GM03348 (cell line): ENCODE measurements at places on chromosomes 7 and 10.

- DNase-seq: no peak
Observed at GRCh38 chr10:113178771-113179170, 228.7 kb downstream of the TCF7L2 start.

GRCh38 chr10:92420546-92421275, 129.7 kb downstream of the MARCHF5 start:
- DNase-seq: no peak

DNA sequence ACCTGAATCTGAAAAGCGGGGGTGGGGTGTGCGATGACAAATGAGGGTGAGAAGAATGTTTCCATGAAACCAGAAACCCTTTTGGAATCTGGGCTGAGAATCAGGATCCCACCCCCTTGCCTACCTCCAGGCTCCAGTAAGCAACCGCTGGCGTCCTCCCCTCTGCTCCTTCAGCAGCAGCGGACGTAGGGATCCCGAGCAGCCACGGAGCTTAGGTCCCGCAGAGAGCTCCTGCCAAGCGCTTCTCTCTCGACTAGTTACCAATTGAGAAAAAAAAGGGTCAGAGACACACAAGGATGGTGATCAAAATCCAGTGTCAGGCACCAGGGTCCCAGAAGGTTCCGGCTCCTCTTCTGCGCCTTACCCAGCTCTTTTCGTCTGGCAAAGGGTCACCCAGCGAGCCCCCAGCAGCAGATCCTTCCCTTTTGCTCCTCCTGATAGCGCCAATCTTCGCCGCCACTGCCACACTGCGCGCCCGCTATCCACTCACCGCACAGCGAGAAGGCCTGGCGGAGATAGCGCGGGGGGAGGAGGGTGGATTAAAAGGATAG, 733.5 kb downstream of the ZWINT start:
- no peak for DNase-seq

- DNase-seq: peak; percentile 5
Observed at GRCh38 chr10:89702121-89702480, 711 bp downstream of the KIF20B start.

DNA sequence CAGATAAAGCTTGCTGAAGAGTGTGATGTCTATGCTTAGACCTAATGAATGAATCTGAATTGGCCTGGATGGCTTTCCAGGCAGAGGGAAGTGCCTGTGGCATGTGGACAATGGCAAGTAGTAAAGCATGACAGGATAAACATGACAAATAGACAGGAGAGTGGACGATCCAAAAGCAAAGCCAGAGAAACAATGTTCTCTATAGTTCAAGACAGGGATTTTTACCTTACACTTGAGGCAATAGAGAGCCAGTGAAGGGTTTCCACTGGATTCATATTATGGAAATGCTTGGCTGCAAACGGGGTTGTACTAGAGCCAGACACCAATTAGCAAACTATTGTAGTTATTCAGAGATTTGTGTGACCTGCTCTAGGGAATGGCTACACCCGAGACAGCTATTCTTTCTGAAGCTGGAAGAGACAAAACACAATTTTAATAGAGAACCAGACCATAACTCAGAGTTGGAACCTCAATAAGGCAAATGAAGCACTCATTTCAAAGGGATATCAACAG, 2.3 kb downstream of the AGMO start:
- no peak for DNase-seq

DNA sequence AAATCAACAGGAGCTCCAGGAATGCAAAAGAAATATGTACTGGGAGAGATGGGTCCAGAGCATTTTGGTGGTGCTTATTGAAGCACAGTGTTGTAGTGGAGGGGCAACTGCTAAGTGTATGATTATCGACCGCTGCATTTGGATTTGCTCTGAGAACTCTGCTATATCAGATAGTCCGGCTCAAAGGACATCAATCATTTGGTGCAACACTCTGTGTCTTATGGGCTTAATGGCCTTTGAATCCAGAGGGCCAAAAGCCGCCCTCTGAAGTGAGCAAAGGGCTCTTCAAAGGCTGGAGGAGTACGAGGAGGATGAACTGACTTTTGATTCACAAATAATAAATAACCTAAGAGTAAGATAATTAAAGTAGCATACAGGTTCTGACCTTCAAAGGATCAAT, 9.4 kb upstream of the IKZF1 start:
- DNase-seq: no peak

DNA sequence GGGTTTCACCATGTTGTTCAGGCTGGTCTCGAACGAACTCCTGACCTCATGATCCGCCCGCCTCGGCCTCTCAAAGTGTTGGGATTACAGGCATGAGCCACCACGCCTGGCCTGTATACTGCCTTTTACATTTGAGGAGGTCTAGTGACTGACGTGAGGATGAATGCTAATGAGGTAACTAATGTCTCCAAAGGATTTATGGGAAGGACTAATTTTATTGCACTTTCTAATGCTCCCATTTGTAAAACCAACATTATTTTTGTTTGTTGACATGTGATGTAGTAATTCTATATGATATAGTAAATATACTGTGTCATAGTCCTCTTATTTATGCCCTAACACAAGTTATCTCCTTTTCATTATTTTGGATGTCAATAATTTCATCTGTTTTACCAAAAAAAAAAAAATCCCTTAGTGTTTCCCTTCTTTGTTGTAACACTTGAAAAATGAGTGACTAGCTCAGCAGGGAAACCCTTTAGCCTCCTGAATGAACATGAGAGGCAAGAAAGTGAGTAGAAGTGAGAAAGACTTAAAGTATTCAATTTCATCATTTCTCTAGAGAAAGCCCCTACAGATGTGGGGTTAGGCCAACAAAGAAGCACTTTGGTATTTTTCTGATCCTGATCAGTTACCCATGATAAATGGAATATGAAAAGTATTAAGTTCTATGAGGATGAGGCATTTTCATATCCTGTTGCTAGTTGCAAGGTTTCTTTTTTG, 596.9 kb upstream of the PCDH15 start:
- no peak for DNase-seq

GRCh38 chr7:146659732-146660131, 543.1 kb downstream of the CNTNAP2 start:
- DNase-seq: no peak

DNA sequence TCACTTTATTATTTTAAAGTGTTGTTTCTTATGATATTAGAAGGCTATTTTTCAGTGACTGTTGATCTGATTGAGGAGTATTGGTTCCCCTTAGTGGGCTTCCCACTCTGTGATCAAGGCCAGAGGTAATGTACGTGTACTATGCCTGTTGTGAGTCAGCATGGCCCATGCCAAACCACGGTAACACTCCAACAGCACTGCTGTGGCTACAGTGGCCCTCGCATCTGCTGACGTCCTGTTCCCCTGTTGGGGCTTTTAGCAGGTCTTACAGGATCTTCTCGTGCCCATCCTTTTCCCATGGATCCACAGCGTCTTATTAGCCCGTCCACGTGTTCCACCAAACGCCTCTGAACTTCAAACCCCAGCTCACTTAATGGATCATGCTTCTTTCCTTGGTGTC, 964.6 kb upstream of the CELF2 start:
- no peak for DNase-seq

DNA sequence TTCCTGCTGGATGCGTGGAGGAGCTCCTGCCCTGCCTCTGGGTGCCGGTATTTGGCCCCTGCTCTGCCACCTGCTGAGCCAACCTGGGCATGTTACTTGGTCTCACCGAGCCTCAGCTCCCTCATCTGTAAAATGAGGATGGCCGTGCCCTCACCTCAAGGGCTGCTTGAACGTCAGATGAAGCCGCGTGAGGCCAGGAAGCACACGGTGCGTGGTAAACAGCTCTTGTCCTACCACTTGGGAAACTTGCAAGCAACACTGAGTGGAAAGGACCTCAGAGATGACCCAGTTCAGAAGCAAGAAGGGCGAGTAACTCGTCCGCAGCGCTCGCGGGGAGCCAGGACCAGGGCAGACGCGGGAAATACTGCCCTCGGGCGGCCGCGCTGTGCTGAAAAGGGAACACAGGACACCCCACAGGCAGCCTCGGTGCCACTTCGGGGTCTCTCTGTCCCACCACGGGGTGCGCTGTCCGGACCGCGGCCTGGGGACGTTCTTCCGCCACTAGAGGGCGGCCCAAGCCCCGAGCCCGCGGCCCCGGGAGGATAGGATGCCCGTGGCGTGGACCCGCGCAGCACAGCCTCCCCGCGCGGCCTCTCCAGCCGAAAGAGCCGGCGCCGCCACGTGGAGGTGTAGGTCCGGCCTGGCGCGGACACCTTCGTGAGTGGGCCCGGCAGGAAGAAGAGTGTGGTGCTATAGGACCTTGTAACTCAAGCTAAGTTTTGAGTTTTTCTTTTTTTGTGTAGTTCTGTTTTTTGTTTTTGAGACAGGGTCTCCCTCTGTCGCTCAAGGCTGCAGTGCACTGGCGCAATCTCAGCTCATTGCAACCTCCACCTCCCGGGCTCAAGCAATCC, 94.1 kb downstream of the PRKAG2 start:
- peak; percentile 92 for DNase-seq
